ENCODE measurements at places on chromosomes 2 and 18. TPM values are rescaled to one million over a fixed set of nuclear protein-coding genes. Genes with fewer than 3 reads are reported as not detected.

Gene IRS1
- 2.4 TPM for total RNA-seq

Gene SERPINB12
- total RNA-seq = not detected

- DNase-seq = no peak
Observed at GRCh38 chr2:4020153-4020552, 316.8 kb downstream of the DCDC2C start.

GRCh38 chr2:62302631-62303435 lies 106.9 kb downstream of the B3GNT2 start:
- no peak for DNase-seq

GRCh38 chr2:74944987-74945787 lies 13.3 kb upstream of the POLE4 start:
- DNase-seq = no peak

GRCh38 chr2:47651296-47651695 lies 131.6 kb upstream of the MSH6 start:
- DNase-seq = no peak

DNA sequence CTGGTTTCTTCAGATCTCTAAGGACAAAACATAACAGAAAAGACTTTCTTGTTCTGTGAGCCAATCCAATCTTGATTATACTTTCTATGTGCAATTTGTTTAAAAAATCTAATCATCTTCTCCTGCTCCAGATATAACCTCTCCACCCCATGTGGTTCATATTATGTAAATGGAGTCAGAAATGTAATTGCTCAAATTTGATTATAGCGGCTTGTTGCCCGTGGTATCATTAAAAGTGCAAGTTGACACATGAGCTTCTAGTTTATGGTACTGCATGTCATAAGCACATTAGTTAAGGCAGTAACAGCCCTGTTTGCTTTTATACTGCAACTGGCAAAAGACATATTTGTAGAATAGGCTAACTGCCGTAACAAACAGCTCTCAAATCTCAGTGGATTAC lies 715.1 kb upstream of the CDH7 start:
- no peak for DNase-seq

DNA sequence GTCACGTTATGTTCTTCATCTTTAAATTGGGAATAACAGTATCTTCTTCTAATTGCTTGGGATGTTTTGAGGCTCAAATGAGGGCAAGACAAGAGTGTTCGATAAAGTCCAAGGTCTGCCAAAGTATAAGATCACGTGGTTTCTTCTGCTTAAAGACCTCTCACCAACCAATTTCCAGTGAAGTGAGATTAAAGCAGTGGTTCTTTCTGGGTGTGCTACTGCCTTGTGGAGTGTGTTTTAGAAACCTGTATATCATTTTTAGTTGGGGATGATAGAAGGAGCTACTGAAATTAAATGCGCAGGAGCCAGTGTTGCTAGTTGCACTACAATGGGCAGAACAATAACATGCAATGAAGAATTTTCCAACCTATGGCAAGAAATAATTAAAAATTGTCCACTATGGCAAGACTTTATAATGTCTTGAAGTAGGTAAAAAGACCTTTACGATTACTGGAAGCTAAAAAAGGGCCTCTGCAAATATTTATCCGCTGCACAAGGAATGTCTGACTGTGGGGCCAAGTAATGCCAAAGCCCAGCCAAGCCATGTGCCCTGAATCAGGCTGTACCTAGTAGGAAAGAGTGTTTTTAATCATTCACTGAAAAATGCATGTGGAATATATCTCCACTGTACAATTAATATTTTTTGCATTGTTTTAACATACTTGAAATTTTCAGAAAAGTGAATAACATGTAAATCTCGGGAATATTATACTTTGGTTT lies 244.5 kb upstream of the REG3G start:
- no peak for DNase-seq

GRCh38 chr18:45464619-45465018 lies 150.7 kb upstream of the SLC14A2 start:
- no peak for DNase-seq
